Activated naive CD8-positive, alpha-beta T cell treated with anti-CD3 and anti-CD28 coated beads, Interleukin-2, amount 50 U/mL, for 16 hours (primary cell): ENCODE measurements at places on chromosomes 2 and 18.

DNA sequence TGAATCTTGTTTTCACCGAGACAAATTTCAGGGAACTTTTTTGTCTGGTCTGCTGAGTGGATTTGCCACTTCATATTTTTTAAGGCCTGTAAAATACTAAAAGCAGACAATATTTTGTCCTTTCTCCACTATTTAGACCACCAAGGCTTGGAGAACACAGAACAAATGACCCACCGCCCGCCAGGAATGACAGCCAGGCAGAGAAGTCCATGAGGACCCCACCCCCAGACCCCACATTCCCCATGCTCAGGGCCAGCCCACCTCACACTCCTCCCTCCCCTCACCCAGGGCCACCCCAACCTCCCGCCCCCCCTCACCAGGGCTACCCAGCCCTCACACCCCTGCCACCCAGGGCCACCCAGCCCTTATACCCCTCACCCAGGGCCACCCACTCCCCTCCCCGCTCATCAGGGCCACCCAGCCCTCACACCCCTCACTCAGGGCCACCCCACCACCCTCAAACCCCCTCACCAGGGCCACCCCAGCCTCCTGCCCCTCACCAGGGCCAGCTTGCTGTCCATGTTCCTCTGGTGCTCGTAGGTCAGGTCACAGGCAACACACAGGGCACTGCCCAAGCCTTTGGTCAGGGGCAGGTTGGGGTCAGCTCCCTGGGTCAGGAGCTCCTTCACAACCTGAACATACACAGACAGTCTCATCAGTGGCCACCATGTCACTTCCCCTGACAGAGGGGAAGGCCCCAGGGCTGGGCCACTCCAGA, 50.6 kb downstream of the ANKMY1 start:
- DNase-seq: no peak

- no peak for DNase-seq
These were observed 127.9 kb downstream of the ZFP36L2 start for GRCh38 chr2:43098539-43098938.

GRCh38 chr2:38925982-38926381, 36.3 kb downstream of the ARHGEF33 start:
- no peak for DNase-seq

DNA sequence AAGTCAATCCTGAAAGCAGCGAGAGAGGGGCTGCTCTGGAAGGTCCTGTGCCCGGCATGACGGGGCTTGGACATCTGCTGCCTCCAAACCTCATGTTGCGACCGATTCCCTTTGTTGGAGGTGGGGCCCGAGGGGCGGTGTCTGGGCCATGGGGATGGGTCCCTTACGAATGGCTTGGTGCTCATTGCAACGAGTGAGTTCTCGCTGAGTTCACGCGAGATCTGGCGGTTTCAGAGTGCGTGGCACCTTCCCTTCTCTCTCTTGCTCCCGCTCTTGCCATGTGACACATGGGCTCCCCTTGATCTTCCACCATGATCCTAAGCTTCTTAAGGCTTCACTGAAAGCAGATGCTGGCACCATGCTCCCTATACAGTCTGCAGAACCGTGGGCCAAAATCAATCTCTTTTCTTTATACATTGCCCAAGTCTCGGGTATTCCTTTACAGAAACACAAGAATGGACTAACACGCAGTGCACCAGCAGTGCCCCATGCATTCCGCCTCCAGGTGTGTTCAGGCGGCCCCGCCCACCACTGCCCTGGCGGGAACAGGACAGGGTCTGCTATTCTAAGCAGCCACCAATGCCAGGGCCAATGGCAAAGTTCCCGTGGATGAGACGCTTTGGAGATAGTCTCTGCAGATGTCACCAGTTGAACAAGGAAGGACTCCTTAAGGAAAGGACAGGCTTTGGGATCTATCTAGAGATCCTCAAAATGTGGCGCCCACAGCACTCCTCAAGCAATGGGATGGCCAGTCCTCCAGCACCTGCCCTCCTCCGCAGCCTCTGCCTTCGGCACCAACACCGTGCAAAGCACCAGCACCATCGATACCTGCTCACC, 63.4 kb downstream of the ZNF516 start:
- no peak for DNase-seq

DNA sequence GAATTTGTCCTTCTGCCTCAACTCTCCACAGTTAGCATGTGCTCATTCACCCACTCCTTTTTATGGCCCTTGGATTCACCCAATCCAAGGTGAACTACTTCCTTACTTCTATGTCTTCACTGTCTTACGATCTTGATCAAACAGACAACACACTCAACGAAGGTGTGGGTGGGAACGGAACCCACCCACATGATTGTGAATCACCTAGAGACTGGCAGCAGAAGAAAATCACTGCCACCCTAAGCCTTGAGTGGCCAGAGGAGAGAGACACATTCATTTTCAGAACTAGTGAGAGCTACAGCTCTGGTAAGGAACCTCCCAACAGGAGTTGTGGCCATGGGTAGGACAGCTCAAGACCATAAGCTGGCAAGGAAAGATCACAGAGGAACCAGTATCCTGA, 194.3 kb downstream of the PLCL1 start:
- no peak for DNase-seq

GRCh38 chr2:164061129-164061746, 325.4 kb upstream of the FIGN start:
- DNase-seq: no peak

DNA sequence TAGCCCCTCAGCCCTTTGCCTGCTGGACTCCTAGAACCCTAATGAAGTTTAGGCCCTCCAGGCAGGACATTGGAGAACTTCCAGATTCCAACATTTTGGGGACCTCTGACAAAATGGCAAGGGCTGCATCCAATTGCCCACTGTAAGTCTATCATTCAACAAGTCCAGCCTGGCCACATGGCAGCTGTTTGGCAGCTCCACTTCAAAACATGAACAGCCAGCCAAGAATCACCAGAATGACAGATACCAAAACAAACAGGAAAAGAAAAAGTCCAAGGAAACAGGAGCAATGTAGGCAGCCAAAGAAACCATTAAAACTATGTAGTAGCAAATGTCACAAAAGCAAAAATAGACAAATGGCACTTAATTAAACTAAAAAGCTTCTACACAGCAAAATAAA, 25.5 kb downstream of the SLC4A5 start:
- no peak for DNase-seq

- DNase-seq: no peak
These were observed 41.7 kb upstream of the ELOA2 start for GRCh38 chr18:47077111-47077510.

DNA sequence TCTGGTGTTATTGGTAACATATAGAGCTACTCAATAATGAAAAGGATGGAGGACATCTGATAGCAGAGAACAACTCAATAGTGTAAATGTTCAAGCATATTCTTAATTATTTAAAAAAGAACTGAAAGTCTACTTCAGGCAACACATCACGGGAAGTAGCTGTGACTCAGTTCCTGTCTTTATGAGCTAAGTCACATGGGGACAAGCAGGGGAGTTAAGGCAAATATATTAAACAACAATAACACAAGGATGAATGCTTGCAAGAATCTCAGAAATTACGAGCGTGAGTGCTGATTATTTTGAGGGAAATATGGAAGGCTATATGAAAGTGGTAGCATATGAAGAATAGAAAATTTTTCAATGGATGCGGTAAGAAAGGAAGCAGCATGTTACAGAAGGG, 4.0 kb upstream of the HNMT start:
- no peak for DNase-seq

GRCh38 chr18:59549503-59550173, 147.6 kb downstream of the CCBE1 start:
- no peak for DNase-seq

GRCh38 chr2:71502941-71503738, 49.8 kb downstream of the DYSF start:
- DNase-seq: no peak

DNA sequence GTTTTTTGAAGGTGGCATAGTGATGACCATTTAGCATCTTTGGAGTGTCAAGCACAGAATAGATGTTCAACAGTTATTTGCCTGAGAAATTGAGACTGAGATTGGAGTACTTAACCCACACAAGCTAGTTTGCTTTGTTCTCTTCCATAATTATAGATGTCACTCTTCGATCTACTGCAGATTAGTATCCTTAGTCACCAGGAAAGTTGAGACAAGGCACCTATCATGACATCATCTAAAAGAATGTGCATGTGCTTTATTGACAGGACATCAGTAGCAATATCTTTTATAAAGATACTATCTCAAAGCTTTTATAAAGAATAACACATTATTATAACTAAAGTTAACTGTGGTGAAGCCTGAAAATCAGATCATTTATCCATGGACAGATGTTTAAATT, 6.4 kb downstream of the VRK2 start:
- no peak for DNase-seq
